Epithelial cell of prostate (primary cell): ENCODE measurements at places on chromosomes 3 and 15.

DNA sequence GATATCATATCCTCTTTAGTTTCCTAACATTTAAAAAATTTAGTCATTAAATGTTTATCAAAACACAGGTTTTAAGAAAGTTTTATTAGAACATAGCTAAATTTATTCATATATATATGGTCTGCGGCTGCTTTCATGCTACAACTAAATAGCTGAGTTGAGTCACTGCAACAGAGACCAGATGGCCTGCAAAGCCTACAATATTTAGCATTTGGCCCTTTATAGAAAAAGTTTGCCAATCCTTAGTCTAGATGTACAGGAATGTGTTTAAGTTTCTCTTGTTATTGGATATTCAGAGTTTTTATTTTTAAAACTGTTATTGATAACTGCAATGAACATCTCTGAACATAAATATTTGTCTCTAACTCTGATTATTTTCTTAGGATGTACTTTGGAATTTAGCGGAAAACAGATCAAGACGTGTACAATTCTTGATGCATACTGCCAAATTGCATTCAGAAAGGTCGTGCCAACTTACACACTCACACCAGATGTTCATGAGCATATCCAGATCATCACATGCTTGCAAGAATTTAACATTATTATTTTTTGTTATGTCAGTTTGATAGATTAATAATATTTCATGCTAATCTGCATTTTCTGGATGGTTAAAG is 157.9 kb downstream of the STAC start:
- no peak for DNase-seq

- DNase-seq = peak; percentile 62
Observed at GRCh38 chr15:40238532-40239403, at the start of gene PAK6. Gene PAK6, plus strand, starts transcription at chr15:40239063. Its CDS starts 25,723 bp downstream, at chr15:40264786.

GRCh38 chr3:127084401-127084990 is 101.6 kb downstream of the PLXNA1 start:
- no peak for DNase-seq

- DNase-seq = no peak
Observed at GRCh38 chr3:38022301-38022700, 7.1 kb downstream of the PLCD1 start.

GRCh38 chr3:138374573-138375134 is 26.3 kb downstream of the MRAS start:
- no peak for DNase-seq

- DNase-seq = no peak
Observed at GRCh38 chr3:101181801-101182200, 138.6 kb downstream of the IMPG2 start.

DNA sequence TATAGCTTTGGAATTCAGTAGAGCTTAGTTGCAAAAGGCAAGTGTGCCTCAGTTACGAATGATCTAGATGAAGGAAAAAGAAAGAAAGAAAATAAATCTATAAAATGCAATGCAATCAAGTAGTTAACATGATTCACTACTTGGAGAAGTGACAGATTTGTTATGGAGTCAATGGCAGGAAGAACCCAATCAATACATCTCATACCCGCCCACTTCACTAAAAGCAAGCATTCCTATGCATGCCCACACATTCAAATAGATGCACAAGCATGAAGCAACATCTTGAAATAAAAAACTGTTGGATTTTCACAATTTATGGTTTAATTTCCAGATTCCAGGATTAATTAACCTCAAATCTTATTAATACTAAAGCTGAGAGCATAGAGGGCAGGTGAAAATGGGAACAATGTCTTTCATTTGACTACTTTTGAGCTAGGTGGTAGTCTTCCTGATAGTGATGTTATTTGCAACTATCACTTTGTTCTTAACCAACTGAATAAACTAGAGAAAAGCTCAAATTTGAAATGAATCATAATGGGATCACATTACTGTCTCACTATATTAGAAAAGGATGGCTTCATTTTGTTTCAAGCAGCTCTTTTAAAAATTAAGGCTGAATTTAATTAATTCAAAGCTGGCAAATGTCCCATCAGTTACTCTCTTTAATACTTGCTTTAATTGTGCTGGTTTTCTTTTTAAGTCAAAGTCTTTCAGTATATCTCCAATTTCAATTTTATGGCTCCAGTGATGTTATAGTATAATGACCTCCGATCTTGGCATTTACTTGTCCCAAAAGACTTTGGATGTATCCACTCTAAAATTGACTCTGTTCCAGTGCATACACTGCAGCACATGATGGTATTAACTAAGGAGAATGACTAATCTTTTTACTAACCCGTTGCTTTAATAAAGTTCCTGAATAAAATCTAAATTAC is 46.7 kb upstream of the CCDC50 start:
- DNase-seq = no peak

DNA sequence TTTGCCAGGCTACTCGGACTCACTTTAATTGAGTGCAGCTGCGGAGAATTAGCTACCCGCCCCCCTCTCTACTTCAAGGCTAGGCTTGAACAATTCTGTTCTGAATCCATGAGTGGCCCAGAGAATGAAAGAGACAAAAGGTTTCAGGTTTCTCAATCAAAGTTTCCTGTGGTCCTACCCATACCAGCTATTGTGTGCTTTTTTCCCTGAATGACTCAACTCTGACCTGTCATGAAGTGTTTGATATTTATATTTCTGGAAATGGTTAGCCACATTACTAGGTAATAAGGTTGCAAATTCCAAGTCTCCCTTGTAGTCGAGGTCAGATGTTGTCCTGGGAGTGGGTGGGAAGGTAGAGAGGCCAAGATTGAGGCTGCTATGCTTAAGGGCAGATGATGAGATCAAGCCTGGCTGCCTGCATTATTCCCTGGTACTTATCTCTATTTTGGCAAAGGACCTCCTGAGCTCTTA is 392.7 kb upstream of the TBL1XR1 start:
- DNase-seq = peak; percentile 94

GRCh38 chr3:21484828-21485144 is 266.2 kb downstream of the ZNF385D start:
- DNase-seq = no peak

GRCh38 chr3:127034990-127035652 is 52.2 kb downstream of the PLXNA1 start:
- DNase-seq = no peak

- no peak for DNase-seq
Observed at GRCh38 chr15:68654786-68655560, 76.2 kb downstream of the CORO2B start.

GRCh38 chr15:29522373-29523276 is 253.0 kb upstream of the NSMCE3 start:
- peak; percentile 64 for DNase-seq

DNA sequence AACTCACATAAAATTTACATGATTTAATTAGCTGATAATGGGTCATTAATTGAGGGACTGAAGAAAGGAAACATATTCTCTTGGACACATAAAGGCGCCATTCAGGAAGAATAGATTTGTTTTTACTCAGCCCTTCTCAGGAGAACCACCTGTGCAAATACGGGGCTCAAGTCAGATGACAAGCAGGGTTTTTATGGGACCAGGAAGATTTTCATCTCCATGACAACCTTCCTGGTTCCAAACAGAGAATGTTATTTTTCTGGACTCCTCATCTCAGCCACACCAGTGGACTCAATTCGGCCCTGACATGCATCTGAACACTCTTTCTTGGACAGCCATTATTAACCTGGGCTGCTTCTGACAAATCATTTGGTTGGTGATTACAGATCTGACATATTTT is 120.5 kb downstream of the PDZRN3 start:
- no peak for DNase-seq

DNA sequence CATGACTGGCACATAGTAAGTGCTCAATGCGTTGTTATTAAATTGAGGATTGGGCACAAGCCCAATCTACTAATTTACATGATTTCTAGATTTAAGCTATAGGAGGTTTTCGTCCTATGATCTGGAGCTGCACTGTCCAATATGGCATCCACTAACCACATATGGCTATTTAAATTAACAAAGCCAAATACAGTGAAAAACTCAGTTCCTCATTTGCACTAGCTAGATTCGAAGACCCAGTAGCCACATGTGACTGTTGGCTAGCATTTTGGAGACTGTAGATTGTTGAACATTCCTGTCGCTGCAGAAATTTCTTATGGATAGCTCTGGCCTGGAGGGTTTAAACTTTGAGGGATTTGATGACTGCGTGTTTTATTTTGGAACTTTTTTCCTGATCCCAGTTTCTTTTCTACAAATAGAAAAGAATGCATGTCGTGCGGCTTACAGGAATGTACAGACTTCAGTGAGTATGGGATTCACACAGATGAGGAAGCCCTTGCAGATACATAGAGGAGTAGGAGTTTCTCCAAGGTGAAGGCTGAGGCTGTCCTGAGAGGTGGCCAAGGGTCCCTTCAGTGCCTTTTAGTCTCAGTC is 82.8 kb downstream of the SLCO3A1 start:
- no peak for DNase-seq

- DNase-seq = no peak
Observed at GRCh38 chr15:92808598-92809063, 91.5 kb upstream of the CHD2 start.

GRCh38 chr15:73630921-73631362 is 2.2 kb downstream of the NPTN start:
- no peak for DNase-seq

DNA sequence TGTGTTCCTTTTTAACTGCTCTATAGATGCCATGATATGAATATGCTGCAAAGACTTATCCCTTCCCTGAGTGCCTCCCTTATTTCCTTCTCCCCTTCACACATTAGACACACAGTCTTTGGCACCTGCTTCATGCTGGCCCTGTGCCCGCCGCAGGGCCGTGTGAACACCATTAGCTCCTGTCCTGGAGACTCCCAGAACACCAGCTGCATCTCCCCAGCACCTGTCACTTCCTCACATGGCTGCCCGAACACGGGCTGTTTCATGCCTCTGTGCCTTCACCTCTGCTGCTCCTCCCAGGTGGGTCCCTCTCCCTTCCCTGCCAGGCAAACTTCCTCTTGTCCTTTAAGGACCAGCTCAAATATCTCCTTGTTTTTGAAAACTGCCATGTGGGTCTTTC is 40.5 kb upstream of the SEC13 start:
- no peak for DNase-seq

GRCh38 chr15:62809115-62809967 is 233.2 kb upstream of the TPM1 start:
- DNase-seq = no peak

DNA sequence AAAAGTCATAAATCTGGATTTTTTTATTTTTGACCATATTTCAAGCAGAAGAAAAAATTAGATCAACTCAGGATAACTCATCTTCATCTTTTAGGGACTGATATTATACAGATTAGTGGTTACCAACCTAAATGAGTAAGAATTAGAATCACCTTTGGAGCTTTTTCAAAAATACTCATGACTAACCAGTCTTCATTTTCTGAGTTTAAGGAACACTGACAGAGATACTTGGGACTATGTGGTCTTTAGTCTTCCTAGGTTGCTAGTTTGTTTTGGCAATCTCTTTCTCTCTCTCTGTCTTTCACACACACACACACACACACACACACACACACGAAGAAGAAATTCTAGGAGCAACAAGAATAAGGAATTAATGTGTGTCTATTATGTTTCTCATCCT is 50.1 kb downstream of the TMOD3 start:
- no peak for DNase-seq

- DNase-seq = no peak
Observed at GRCh38 chr3:116453666-116454346, 8.5 kb upstream of the LSAMP start.

GRCh38 chr15:31255176-31255510 is 71.5 kb upstream of the KLF13 start:
- no peak for DNase-seq

GRCh38 chr3:140288595-140288994 is 353.6 kb downstream of the CLSTN2 start:
- DNase-seq = no peak

- DNase-seq = no peak
Observed at GRCh38 chr3:110741891-110742290, 329.7 kb upstream of the NECTIN3 start.

- DNase-seq = no peak
Observed at GRCh38 chr3:143676021-143676420, 172.2 kb downstream of the SLC9A9 start.

DNA sequence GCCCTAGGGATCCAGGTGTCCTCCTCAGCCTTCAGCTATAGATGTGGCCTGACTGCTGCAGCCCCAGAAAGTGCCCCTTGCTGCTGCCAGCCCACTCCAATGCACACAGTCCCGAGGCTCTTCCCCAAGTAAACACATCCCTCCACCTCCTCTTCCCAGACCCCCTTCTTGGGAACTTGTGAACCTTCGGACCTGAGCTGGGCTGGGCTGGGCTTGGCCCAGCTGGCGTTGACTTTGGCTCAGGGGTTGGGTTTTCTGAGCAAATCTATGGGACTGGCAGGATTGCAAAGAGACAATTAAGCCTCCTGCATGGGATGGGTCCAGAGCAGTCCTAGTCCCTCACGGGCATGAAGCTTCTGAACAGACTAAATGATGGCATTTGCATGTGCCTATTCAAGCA is 14.7 kb downstream of the VIPR1 start:
- no peak for DNase-seq

DNA sequence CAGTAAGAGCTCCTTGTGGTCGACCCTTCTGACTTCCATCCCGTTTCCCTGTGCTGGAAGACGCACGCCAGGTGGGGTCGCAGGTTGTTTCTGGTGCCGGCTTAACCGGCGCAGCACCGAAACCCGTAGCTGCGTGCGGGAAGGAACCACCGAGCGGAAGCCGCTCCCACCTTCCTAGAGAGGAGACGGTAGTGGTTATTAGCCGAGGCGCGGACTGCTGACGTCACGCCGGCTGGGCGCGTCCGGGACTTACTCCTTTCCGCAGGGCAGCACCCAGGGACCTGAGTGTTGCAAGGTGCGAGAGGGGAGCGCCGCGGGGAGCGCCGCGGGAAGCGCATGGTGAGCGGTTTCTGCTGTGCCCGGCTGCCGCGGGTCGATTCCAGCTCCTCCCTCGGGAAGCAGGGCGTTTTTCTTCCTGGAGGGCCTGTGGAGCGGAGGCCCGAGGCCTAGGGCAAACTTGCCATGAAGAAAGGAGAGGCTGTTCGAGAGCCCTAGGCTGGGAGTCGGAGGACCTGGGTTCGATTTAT is at the start of gene ZNF501:
TSS of gene ZNF501 (plus strand) at position 252 of the 527 bp plus-strand sequence. CDS start 4,787 bp downstream, outside the sequence.
- DNase-seq = peak; percentile 77

DNA sequence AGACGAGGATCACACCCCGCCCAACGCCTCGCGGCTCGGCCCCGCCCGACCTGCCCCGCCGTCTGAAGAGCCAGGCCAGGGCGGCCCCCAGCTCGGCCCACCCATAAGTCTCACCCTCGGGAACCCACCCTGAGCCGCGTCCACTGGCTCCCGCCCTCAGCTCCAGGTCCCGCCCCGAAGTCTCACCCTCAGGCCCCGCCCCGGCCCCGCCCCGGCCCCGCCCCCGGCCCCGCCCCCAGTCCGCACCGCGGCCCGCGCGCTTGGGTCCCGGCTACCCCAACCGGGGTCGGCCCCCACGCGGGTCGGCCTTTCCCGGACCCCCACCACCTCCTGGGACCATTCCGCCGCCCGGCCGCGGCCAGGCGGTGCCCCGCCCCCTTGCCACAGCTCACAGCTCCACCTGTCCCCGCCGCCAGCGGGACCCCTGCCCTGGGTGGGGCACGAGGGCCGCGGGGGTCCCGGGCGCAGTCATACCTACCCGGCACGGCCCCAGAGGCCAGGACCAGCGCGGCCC is 489 bp downstream of the CSPG5 start:
- DNase-seq = no peak

GRCh38 chr3:117441851-117442250 is 732.3 kb downstream of the TUSC7 start:
- DNase-seq = no peak

- DNase-seq = no peak
Observed at GRCh38 chr3:63964681-63965485, 52.7 kb upstream of the SCAANT1 start.

- no peak for DNase-seq
Observed at GRCh38 chr3:82940124-82940523, 1178.7 kb upstream of the GBE1 start.

- DNase-seq = no peak
Observed at GRCh38 chr15:63057468-63058345, 15.2 kb downstream of the TPM1 start.

- no peak for DNase-seq
Observed at GRCh38 chr3:57043518-57043917, 16.9 kb upstream of the SPATA12 start.
